ENCODE measurements at places on chromosomes 7 and 10.
A peak's percentile ranks its signal among the peaks of the same experiment; 100 is the strongest.

GRCh38 chr10:93431361-93431760 lies 50.8 kb downstream of the MYOF start:
- no peak for DNase-seq

DNA sequence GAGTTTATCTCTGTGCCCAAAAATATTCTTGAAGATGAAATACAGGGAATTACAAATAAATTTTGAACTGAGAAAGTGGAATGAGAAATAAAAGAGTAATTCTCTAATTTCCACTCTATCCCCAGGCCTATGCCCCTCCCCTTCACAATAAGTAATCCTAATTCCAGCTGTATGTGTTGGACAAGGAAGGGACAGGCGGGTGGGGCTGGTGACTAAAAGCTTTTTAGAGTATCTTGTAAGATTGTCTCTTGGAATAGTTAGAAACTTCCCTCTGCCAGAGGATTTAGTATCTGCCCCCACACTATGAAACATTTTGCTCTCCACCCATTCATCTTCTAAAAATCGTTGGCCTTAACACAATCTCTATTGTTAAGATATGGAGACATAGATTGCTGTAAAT lies 199.2 kb downstream of the MBL2 start:
- DNase-seq = no peak

GRCh38 chr7:93367254-93367653 lies 135.1 kb downstream of the VPS50 start:
- no peak for DNase-seq

GRCh38 chr10:93363891-93364648 lies 118.1 kb downstream of the MYOF start:
- no peak for DNase-seq

GRCh38 chr7:12803542-12803941 lies 116.1 kb downstream of the ARL4A start:
- DNase-seq = no peak

DNA sequence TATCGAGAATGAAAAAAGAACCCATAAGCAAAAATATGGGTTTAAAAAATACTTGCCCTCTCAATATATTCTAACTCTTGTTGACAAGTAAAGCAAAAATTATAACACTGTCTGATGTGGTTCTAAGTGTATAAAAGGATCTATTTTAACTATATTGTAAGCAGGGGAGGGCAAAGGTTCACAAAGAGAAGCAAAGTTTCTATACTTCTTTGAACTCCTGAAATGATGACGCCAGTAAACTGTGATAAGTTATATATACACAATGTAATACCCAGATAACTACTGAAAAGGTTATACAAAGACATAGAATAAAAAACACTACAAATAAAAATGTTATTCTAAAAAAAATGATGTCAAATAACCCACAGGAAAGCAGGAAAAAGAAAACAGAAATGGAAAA lies 37.1 kb downstream of the PDLIM1 start:
- no peak for DNase-seq

GRCh38 chr7:114911411-114911810 lies 10.5 kb upstream of the MDFIC start:
- no peak for DNase-seq

DNA sequence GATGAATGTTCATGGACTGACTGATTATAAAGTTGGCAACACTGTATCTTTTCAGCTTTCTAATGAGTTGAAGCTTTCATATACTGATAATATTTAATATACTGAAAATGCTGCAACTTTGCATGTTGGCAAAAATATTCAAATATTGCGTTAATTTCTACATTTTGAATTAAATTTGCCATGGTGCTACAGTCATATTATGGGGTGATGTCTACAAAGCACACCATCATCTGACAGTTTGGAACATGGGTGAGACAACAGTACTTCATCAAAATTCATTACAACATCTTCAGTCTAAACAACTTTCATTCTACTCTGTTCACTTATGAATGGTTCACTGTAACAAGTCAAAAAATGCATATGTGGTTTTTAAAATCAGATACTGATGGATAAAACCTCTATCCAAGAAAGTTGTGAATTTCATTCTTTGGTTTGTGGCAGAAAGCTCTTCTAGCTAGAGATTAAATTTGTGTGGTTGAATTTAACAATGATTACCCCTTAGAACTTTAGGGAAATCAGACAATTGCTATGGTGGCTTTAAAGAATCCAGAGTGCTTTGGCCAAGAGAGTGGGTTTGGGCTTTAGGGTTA lies 136.4 kb downstream of the TMEM26 start:
- DNase-seq = no peak

DNA sequence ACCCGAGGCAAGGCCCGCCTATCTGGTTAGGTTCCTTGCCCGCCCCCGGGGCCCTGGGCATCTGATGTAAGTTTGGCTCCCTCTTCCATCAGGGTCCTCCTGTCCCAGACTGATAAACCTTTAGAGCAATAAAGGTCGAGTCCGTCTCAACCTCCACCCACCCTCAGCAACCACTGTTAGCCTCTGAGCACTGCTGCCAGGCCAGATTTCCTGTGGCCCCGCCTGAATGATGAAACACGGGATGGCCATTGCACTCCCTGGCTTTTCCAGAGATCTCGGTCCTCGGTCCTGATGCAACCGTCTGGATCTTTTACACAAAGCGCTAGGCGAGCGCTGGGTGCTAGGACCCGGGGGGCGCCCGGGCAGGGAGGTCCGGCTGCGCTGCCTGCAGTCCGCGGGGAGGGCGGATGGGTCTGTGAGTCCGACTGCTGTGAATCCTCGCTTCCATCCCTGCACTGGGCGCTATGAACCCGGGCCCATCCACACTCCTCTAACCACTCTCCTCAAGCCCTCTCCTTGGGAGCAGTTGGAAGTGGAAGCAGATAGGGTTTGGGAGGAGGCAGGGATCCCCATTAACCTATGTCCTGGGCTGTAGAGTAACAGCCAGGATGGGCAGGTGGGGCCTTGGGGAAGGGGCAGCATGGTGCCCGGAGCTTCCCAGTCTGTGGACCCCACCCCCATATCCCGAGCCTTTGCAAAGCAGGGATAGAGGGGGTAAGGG lies 875 bp upstream of the DDIT4 start:
- DNase-seq = peak; percentile 98

GRCh38 chr7:82740246-82740848 lies 296.8 kb upstream of the CACNA2D1 start:
- peak; percentile 66 for DNase-seq

GRCh38 chr10:55062349-55062748 lies 261.3 kb upstream of the PCDH15 start:
- DNase-seq = no peak

- DNase-seq = no peak
Observed at GRCh38 chr7:135888740-135889139, 88.4 kb downstream of the MTPN start.

DNA sequence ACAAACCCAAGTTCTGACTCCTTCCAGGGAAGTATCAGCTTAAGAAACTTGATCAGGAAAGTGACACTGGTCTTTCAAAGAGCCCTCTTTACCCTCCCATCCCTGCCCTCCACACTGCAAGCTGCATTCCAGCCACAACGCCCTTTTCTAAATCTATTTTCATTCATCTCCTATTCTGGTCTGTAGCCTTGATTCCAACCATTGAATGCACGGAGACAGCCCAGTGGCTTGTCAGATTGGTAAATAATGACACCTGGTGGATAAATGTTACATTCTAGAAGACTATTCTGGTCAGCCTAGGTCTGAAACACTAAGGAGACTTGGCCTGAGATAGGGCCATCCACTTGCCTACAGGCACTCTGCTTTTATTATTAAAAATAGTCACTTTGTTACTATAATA lies 20.9 kb downstream of the MORN4 start:
- peak; percentile 52 for DNase-seq

- DNase-seq = no peak
Observed at GRCh38 chr7:28588602-28589001, 176.3 kb downstream of the CREB5 start.

- DNase-seq = no peak
Observed at GRCh38 chr10:2201534-2202099, 464.3 kb upstream of the ADARB2 start.

GRCh38 chr10:34475274-34475646 lies 339.8 kb downstream of the PARD3 start:
- no peak for DNase-seq

DNA sequence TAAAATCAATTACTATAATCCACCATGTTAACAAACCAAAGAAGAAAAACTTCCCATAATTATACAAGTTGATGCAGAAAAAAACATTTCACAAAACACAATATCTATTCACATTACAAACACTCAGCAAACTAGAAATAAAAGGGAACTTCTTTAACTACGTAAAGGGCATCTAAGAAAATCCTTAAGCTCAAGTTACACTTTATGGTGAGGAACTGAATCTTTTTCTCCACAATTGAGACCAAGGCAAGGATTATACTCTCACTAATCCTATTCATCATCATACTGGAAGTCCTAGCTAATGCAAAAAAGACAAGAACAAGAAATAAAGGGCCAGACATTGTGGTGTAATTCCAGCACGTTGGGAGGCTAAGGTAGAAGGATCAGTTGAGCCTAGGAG lies 159.9 kb downstream of the ZNF365 start:
- no peak for DNase-seq

- DNase-seq = peak; percentile 94
Observed at GRCh38 chr10:33129141-33129995, 171.3 kb upstream of the ITGB1 start.

GRCh38 chr10:112782200-112782907 lies 167.7 kb upstream of the TCF7L2 start:
- no peak for DNase-seq

DNA sequence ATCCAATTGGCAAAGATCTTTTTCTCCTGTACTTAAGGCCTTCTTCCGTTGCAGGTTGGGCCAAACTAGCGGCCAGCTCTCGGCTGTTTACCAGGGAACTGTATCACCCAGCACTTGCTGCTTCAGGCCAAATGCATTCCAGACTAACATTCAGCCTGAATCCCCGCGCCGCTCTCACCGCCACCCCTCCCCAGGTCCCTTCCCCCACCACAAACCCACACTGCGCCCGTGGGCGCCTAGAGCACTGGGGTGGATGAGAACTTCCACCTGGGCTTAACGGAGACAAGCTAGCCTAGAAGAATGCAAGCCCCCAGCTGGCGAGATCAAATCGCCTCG lies 676 bp downstream of the TCAF1 start:
- DNase-seq = peak; percentile 62

- DNase-seq = peak; percentile 95
Observed at GRCh38 chr7:28354601-28355402, 57.5 kb upstream of the CREB5 start.

GRCh38 chr7:77428777-77429231 lies 12.7 kb upstream of the GSAP start:
- DNase-seq = no peak

DNA sequence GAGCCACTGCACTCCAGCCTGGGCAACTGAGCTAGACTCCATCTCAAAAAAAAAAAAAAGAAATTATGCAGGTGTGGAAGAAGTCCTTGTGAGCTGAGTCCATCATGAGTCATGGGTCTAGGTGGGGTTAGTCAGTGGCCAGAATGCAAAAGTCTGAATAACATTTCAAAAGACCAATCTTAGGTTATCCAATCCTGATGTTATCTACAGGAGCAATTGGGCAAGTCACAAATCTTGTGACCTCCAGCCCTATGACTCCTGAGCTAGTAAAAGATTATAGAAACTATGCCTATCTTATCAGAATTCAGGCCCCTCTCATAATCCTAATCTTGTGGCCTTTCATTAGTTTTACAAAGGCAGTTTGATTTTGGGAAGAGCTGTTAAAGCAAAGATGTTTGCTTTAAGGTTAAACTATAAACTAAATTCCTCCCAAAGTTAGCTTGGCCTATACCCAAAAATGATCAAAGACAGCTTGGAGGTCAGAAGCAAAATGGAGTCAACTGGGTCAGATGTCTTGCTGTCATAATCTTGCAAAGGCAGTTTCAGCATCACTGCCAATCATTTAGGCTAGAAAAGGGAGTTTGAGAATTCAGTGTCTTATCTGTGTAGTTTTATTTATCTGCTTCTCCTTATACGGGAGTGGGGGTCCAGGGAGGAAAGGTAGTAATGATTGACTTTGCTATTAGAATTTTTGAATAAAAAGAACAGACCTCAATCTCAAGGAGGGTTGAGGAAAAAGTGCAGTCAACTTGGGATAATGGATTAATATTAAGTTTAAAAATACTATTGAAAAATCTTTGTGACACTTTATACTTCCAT lies 71.2 kb upstream of the TRIM24 start:
- no peak for DNase-seq

- no peak for DNase-seq
Observed at GRCh38 chr7:3042861-3043489, 692 bp downstream of the CARD11 start.

DNA sequence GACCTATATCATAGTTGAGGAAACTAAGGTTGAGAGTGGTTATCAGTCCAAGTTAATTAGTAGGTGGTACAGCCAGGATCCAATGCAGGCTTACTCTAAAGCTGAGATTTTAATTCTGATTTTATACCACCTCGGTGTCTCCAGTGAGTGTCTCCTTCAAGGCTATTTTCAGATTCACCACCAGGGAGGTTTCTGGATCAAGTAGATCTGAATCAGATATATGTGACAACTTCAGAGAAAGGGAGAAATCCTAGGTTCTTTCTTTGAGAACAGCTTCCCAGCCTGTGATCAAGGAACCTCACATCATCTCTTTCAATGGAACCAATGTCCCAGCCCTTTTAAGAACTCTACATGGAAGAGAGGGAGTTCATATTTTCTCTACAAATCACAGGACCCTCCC lies 429.2 kb downstream of the SORCS3 start:
- DNase-seq = no peak

GRCh38 chr7:45970454-45970853 lies 49.4 kb upstream of the IGFBP3 start:
- no peak for DNase-seq

DNA sequence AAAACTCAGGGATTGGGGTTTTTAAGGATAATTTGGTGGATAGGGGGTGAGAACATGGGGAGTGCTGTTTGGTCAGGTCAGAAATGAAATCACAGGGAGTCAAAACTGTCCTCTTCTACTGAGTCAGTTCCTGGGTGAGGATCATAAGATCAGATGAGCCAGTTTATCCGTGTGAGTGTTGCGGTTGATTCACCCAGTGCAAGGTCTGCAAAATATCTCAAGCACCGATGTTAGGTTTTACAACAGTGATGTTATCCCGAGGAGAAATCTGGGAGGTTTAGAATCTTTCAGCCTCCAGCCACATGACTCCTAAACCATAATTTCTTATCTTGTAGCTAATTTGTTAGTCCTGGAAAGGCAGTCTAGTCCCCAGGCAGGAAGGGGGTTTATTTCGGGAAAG lies 31.7 kb upstream of the AGR2 start:
- DNase-seq = no peak

- DNase-seq = peak; percentile 86
Observed at GRCh38 chr10:72335394-72336258, 19.1 kb downstream of the DNAJB12 start.

DNA sequence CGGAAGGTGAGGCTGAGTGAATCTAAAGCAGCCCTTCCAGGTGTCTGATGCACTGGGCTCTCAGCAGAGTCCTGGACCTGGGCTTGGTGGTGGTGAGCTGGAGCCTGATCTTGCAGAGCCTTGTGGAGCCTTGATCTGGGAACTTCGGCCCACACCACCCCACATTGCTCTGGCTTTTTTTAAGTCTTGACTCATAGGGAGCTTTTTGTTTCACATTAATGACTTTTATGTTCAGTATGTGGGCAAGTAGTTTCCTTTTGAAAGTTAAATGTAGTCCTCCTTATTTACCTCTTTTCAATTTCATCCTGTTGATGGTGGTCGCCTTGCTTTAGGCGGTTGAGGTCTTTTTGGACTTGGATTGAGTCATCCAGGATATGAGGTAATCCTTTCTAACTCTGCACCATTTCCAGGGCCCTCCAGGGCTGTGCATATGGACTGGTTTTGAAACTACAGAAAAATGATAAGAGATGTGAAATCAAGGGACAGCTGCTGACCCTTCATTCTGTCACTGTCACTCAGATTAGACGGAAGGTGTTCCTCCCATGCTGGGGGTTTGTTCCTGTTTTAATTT lies 2.9 kb upstream of the NRAP start:
- DNase-seq = peak; percentile 27

- DNase-seq = peak; percentile 22
Observed at GRCh38 chr7:22725585-22725984, 1.4 kb upstream of the IL6 start.

Measured in astrocyte of the spinal cord (primary cell).